ENCODE measurements at places on chromosomes 11 and 22.

DNA sequence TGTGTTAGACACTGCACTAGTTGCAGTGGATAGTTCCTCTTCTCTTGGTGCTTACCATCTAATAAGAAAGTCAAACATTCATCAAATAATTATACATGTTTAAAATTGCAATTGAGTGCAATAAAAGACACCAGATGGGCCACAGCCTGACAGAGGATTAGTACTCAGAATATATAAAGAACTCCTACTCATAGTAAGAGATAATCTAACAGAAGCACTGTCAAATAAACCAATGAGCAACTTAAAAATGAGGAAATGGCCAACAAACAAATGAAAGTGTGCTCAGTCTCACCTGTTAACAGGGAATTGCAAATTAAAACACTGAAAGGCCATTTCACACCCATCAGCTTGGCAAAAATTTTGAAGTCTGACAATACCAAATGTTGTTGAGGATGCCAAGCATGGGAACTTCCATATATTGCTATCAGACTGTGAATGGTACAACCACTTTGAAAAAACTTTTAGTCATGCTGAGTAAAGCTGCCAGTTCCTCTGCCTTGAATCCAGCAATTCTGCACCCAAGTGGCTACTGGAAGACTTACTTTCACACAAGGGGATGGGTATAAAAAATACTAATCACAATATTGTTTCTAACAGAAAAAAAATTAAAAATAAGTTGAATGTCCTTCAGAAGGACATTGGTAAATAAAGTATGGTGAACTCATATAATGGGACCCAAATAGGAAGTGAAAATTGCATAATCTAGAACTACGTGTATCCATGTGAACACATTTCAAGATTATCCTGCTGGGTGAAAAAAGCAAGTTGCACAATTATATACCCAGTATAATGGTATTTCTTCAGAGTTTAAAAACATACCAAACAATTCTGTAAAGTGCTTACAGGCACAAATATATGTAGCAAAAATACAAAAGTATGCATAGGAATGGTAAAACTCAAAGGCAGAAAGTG lies 41.4 kb upstream of the CREB3L1 start:
- no peak for DNase-seq

GRCh38 chr11:117037279-117037974 lies 60.8 kb downstream of the SIK3 start:
- no peak for DNase-seq

DNA sequence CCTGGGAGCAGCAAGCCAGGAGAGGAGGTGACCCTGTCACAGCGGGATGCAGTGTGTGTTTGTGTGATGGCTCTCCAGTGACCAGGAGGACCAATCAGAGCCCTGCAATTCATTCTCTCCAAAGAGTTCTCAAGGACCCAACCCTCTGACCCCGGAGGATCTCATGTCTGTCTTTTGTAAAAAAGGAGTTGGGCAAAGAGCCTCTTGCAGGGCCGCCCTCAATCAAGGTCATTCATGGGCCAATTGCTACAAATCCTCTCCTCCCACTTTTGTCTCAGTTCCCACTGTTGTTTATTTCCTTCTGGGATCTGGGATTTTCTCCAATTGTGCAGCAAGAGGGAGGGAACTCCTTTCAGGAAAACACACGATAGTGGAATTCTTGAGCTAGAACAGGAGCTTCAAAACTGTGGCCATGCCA lies 4.0 kb downstream of the TECTA start:
- no peak for DNase-seq

DNA sequence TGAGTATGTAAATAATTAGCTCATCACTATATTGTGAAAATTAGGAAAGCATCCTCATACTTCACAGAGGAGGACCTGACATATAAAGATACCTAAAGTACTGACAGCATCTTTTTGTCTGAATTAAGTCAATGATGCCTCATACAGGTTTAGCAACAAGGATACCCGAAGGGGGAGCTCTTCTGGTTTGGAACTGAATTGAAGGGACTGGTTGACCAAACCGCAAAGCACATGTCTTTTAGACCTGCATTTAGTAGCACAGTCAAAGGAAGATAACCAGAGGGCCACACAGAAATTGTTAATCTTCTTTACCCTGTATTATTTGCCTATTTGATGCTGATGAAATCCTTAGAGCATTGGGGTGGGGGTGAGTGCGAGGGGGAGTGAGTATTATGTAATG lies 12.9 kb upstream of the WT1 start:
- DNase-seq = no peak

DNA sequence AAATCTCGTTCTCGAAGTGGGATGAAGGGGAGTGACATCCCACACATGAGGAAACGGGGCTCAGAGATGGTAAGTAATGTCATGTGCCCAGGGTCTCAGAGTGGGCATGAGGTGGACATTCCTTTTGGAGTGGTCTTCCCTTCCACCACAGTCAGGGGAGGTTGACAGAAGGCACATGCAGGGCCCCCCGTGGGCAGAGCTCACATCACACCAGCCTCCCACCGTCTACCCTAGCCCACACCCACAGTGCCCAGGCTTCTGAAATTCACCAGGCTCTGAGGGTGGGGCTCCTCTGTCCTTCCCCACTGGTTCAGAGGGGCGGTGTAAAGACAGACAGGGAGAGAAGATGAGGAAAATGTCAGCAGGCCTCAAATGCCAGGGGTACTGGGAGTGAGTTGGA lies 41.1 kb upstream of the TIMP3 start:
- no peak for DNase-seq

GRCh38 chr11:20035701-20036601 lies 124.3 kb downstream of the DBX1 start:
- no peak for DNase-seq

DNA sequence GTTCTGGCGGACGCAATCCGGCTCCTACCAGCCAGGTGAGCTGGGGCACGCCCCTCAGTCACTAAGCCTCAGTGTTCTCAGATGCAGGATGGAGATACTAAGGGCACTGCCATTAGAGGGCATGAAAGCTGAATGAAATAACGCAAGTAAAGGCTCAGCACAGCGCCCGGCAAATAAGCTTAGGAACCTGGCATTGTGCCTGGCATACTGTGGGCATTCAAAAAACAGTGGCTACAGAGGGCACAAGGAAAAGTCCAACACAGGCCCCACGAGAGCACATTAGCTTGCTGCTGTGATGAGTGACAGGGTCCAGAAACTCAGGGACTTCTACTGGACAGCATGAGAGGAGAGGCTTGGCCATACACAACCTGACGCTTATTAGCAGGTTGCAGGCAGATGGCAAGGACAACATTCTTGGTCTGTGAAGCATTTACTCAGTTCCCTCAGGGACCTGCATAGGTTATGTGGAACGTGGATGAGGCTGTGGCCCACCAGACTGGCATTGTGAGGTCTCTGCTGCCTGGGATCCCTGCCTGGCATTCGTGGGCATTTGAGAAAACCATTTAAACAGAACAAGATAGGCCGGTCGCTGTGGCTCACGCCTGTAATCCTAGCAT lies 12.2 kb downstream of the TXN2 start:
- DNase-seq = no peak

DNA sequence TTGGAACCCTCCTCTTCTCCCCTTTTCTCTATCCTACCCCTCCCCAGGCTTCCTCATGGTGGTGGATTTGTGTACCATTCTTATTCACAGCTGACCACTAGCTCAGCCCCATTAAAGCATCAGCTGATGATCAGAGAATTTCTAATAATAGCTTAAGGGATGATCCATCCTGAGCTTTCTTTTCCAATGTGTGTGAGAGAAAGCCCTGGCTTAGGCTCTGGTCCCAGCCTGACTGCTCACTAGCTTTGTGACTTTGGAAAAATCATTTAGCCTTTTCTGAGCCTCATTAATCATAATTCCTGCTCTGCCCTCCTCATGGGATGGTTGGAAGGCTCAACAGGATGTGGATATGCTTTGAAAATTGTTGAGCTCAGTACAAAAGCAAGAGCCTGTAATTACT lies 26.3 kb upstream of the CCDC90B start:
- DNase-seq = no peak

DNA sequence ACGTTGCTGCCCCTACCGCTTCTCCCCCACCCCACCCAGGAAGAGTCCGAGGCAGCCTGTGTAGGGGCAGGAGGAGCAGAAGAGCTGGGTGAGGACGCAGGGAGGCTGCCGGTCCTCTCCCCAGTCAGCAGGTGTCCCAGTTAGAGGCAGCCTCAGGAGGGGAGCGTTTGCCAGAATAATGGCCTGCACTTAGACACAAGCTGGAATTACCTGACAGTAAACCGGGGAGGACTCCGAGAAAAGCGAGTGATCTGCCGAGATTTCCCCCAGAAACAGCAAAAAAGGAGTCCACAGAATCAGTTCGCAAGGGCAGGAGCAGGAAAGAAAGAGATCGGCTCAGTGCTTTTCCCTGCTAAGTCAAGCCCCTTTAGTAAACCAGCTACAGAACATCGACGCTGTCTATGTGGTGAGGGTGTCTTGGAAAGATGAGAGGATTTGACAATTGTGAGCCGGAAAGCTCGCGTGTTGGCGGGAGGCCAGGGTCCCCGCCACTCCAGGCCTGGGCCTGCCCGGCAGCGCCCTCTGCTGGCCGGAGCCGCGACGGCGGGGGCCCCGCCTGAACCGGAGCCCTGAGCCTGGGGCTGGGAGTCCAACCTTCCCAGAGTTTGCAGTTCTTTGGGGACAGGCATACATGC lies 17.7 kb upstream of the THRSP start:
- DNase-seq = peak; percentile 27

- no peak for DNase-seq
Observed at GRCh38 chr11:36365907-36366306, 69.8 kb downstream of the PRR5L start.

DNA sequence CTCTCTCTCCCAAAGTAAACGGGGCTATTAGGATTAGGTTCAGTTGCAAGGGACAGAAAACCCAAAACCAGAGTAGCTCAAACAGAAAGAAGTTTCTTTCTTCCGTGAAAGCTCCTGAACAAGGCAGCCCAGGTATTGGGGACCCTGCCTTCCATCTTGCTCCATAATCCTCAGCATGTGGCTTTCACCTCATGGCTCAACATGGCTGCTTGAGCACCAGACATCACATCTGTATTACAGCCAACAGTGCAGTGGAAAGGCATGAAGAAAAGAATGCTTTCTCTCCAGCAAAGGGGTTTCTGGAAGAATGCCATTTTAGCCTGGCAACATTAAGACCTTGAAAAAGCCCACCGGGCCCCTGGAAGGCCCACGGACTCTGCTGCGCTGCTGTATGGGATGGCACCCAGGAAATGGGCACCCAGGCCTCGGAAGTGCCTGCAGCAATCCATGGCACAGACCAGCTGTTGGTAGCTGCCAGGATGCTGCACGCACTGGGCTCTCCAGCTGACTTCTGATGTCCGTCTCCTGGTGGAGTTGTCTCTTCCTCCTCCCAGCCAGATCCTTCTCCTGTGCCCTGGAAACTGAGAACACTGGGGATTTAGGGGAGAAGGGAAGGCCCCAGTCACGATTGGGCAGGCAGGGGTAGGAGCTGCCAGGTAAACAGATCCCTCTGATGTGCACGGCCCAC lies 22.6 kb downstream of the PDGFB start:
- DNase-seq = no peak

DNA sequence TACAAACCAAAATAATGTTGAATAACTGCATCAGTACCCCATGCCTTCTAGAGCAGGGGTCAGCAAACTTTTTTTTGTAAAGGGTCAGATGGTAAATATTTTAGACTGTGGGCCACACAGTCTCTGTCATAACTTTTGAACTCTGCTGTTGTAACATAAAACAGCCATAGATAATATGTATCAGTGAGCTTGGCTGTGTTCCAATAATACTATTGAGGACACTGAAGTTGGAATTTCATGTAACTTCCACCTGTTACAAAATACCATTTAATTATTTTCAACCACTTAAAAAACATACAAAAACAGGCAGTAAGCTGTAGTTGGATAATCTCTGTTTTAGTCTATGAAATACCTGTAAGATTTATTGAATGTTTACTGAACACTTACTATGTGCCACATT lies 55.2 kb downstream of the PICALM start:
- DNase-seq = no peak

GRCh38 chr11:12188548-12189317 lies 78.3 kb downstream of the MICAL2 start:
- DNase-seq = no peak

- DNase-seq = no peak
Observed at GRCh38 chr11:30917859-30918478, 331.8 kb upstream of the MPPED2 start.

DNA sequence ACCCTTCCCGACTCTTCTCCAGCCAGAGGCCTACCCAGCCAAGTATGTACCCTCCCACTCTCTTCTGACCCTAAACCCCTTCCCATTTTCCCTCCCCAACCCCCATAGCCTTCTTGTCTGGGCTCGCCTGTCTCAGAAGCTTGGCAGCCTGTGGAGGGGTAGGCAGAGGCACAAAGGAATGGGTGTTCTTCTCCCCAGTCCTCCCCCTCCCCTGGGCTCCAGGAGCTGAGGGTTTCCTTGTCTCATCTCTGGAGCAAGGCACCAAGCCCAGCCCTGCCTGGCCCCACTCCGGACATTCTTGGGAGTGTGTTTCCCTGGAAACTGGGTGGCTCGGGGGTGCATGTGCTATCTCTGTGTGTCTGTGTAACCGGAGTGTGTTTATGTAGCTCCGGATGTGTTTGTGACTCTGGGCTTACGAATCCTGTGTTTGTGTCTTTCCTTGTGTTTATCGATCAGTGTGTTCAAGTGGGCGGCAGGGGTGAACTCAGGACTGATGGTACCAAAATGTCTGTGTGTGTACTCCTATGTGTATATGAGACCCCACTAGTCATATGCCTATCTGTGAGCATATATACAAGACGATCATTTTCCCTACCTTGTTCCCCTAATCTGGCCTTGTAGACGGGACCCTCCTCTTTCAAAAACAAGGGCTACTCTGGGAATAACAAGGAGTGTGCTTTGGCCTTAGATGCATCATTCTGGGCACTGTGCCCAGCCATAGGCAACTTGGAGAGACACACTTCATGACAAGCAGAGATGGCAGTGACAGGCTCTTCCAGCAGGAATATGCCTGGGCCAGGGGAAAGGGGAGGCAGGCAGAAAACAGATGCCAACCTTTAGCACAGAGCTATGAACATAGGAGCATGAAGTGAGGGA lies 10.9 kb downstream of the PHLDB1 start:
- no peak for DNase-seq

GRCh38 chr11:19802773-19803293 lies 90.2 kb downstream of the NAV2 start:
- DNase-seq = no peak

GRCh38 chr11:122285070-122285988 lies 169.3 kb upstream of the BLID start:
- no peak for DNase-seq

DNA sequence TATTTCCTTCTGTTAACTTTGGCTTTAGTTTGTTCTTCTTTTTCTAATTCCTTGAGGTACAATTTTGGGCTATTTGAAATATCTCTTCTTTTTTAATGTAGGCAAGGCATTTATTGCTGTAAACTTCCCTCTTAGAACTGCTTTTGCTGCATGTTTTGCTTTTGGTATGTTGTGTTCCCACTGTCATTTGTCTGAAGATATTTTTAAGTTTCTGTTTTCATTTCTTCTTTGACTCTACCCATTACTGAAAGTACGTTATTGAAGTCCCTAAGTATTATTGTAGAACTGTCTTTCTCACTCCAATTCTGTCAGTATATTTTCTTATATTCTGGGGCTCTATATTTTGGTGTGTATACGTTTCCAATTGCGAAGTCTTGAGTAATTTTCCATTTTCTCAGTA lies 77.9 kb downstream of the KCNQ1OT1 start:
- DNase-seq = no peak

GRCh38 chr11:126711977-126712625 lies 288.5 kb downstream of the KIRREL3 start:
- no peak for DNase-seq
